Ecto neural progenitor cell (in vitro differentiated cells): ENCODE measurements at places on chromosomes 6 and 20.

GRCh38 chr6:169397684-169398083 is 144.0 kb upstream of the THBS2 start:
- DNase-seq = no peak

GRCh38 chr20:57860576-57860975 is 150.8 kb upstream of the PMEPA1 start:
- DNase-seq = peak; percentile 16

DNA sequence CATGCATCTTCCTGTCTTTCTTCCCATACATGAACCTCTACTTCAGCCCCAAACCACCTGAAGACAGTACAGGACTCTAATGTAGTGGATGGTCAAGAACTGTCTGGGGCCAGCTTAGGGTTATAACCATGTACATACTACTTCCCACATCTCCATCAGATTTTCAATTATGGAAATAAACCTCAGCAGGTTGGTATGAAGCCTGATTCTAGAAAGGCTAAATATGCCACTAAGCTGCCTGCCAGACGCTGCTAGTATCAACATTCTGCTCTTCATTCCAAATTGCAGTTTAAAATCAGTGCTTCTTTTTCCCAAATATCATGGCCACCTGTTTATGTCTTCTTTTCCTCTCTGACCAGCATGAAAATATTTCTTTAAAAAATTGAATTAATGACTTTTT is 99.2 kb upstream of the ID4 start:
- no peak for DNase-seq

GRCh38 chr6:21791581-21791980 is 198.0 kb downstream of the SOX4 start:
- no peak for DNase-seq

DNA sequence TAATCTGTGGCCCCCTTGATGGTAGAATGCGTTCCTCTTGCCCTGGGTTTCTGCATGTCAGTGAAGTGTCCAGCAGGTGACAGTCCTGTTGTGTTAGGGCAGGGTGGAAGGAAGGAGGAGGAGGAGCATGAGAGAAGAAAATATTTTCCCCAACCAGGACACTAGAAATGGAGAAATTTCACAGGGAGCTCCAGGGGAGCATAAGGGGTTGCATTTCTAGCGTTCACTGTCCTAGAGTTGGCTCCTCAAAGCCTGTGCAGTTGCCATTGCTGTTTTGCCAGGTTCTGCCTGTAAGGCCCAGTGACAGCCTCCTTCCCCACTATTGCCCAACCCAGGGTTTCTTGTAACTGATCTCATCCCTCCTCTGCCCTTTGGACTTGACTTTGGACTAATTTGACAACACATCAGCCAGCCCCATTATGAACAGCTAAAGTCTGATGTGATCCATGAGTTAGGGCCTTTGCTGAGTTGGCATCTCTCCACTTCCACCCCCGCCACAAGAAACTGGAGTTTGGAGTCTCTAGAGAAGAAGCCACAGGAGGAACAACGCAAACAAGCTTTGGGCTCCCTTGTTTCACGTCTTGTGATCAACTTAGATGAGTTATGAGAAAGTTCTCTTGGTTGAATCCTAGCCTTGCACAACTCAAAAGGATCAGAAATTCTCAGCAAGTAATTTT is 14.0 kb upstream of the FAM50B start:
- no peak for DNase-seq

DNA sequence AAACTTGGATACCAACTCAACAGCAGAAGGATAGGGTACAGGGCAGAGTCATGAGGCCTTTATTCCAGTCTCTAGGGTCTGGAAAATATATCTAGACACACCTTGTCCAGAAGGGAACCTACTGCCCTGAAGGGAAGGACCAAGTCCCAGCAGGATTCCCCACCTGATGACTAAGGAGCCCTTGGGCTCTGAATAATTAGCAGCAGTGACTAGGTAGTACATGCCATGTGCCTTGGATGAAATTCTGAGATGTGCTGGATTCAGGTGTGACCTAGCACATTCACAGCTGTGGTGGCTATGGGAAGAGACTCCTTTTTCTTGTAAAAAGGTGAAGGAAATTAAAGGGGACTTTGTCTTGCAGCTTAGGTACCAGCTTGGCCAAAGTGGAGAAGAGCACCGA is 364.3 kb upstream of the PTCHD4 start:
- DNase-seq = no peak

- DNase-seq = no peak
Observed at GRCh38 chr6:147603392-147604081, 95.0 kb downstream of the SAMD5 start.

GRCh38 chr6:75609639-75610590 is 8.2 kb downstream of the SENP6 start:
- no peak for DNase-seq

DNA sequence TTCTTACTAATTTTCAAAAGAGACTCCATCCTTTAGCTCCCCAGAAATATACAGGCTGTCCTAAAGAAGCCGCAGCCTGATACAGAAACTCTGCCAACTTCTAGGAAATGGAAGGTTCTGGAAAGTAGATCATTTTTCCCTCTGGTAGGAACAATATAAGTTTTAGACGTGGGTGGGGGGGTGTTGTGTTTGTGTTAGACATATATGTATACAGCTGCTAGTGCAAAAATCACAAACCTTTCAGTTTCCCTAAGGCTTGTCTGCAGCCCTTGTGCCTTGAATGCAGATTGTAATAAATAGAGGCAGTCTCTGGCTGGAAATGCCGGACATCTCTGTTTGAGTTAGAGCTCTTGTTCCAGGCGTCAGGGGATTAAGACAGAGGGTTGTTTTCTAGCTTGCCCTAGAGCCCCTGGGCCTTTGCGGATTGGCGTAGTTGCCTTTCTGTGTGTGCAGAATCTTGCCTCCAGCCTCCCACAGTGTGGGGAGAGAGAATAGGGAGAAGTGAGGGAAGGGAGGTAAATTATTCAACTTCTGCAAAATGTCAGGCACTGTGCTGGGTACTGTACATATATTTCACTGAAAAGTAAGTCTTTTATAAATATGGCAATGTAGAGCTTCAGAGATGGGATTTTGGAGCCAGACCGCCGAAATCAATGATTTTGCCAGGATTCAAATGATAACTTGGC is 269.7 kb downstream of the PRL start:
- DNase-seq = peak; percentile 50

- DNase-seq = no peak
Observed at GRCh38 chr6:33014841-33015634, 5.6 kb upstream of the HLA-DOA start.

- DNase-seq = no peak
Observed at GRCh38 chr6:44266347-44266746, 996 bp upstream of the NFKBIE start.

DNA sequence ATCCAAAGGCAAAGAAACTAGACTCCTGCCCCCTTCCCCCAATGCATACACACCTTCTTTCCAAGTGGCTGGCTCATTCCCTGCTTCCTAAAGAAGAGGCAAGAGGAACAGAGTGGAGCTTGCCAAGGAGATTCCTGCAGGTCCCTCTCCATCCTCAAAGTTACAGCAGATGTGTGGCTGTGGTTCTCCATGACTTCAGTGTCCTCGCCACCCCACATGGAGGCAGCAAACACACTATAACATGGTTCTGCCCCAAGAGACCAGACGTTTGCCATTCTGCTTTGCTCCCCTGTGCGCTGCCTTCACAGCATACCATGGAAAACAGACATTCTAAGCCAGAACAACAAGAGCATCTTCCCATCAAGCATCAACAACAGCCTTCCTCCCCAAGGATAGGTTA is 84.4 kb downstream of the BACH2 start:
- DNase-seq = no peak

- DNase-seq = peak; percentile 78
Observed at GRCh38 chr20:31712564-31713311, 9.9 kb downstream of the BCL2L1 start.

DNA sequence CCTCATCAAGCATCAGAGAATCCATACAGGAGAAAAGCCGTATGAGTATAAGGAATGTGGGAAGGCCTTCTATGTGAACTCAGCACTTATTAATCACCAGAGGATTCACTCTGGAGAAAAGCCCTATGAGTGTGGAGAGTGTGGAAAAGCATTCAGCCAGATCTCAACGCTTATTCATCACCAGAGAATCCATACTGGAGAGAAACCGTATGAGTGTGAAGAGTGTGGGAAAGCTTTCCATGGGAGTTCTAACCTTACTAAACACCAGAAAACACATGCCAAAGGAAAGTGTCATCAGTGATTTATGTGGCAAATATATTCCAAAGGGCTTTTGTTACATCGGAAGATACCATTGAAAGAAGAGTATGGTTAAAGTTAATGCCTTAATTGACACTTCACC is 25.4 kb downstream of the ZKSCAN8 start:
- no peak for DNase-seq

DNA sequence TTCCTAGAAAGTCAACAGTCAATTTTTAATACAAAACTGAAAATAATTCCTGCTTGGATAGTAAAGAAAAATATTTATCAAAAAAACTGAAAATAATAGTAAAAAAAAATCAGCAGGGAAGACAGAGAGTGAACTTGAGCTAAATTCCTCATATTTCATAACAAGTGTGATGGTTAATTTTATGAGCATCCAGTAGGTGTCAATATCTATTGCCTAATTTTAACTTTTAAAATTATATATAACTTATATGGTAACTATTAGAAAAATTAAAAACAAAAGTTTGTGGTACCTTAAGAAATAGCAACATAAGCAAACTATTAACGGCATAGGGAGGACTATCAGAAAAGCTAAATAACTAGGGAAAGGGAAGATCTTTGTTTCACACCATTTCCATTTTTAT is 2.1 kb downstream of the EPM2A start:
- DNase-seq = no peak
